ENCODE measurements at places on chromosomes 5 and 9.

GRCh38 chr5:79236362-79236969 lies 535 bp downstream of the JMY start:
- no peak for DNase-seq

DNA sequence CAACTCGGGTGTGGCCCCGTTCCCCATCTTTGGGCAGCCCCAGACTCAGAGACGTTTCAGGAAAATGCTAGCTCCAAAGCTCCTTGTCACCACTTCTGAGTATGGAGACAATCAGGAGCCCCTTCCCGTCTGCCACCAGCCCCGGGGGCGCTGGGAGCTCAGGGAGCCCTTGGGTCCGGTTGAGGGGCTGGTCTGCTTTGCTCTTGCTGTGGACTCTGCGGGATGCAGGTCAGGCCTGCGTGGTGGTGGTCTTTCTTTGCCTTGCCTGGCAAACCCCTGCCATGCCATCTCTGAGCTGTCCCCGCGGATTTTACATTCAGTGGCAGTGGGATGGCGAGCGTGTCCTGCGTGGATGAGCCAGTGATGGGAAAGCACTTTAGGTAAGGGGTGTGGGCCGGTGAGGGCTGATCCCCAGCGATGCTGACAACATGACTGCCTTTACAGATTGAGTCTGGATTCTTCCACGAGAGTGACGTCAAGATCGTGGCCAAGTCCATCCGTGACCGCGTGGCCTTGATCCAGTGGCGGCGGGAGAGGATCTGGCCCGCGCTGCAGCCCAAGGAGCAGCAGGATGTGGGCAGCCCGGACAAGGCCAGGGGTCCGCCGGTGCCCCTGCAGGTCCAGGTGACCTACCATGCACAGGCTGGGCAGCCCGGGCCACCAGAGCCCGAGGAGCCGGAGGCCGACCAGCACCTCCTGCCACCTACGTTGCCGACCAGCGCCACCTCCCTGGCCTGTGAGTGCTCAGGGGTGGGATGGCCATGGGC lies 63.3 kb downstream of the WNK2 start:
- DNase-seq, result no peak

DNA sequence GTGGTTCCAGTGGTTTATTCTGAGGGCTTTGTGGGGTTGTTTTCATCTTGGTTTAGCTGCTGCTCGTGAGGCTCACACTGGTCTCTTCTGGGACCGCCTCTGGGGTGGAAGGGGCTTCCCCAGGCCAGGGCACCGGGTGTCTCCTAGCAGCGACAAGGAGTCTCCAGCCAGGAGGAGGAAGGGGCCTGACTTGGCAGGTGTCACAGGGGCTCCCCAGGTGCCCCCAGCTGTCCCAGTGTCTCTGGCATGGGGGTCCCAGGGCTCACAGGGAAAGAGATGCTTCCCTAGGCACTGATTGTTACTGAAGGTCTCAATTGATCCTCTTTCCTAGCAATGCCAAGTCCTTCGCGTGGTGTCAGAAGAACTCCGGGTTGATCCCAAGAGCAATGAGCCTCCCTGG lies 241.1 kb upstream of the IRX4 start:
- no peak for DNase-seq

GRCh38 chr5:89315286-89316100 lies 432.5 kb upstream of the MEF2C start:
- no peak for DNase-seq

DNA sequence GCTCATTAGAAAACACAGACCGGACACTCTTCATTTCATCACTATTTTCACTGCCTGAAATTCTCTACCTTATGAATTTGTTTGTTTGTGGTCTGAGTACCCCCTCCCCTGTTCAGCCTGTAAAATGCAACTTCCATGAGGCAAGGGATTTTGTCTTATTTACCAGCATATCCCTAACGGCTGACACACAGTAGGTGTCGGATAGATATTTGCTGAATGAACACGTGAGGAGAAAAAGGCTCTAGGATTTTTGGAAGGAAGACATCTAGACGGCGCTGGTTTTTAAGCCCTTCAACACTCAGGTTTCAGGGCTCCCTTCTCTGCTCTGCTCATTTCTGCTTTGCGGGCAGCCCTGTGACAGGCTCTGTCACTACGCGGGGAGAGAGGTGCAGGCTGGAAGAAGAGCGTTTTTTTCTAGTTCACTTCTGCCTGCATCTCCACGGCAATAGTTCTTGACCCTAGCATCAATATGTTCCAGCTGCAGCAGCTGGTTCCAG lies 41.0 kb downstream of the KCNMB1 start:
- no peak for DNase-seq

GRCh38 chr5:81638471-81638870 lies 112.4 kb downstream of the SSBP2 start:
- DNase-seq, result no peak

GRCh38 chr9:95770653-95771131 lies 104.8 kb upstream of the ERCC6L2 start:
- DNase-seq, result no peak

DNA sequence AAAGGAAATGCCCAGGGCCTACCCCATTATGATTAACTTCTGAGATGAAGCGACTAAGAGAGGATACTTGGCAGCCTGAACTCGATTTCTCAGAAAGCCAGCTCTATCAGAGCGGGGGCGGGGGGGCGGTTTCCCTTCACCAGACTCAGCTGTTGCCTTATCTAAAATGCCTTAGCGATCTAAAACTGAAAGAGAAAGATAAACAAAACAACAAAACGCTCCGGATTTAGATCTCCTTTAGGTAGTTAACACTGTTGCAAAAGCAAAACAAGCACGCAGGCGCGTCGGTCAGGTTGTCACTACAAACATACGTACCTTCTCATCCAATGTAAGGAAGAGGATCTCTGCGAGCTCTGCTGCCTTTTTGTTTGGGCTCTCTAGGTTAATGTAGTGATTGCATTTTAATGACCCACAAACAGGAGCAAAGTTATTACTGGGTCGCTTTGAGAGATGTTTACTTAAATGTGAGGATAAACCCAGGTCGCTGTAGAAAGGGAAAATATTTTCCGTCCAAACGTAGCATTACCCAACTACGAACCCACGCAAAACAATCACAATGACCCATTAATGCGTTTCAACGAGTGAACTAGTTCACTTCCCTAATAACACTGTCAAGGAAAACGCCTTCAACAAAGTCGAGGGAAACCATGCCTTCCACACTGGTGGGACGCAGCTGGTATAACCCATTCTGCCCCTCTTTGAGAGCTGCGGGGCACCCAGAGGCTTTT lies 982 bp downstream of the EPB41L4A start:
- DNase-seq, result no peak

GRCh38 chr5:60228676-60229075 lies 335.1 kb upstream of the PDE4D start:
- no peak for DNase-seq

DNA sequence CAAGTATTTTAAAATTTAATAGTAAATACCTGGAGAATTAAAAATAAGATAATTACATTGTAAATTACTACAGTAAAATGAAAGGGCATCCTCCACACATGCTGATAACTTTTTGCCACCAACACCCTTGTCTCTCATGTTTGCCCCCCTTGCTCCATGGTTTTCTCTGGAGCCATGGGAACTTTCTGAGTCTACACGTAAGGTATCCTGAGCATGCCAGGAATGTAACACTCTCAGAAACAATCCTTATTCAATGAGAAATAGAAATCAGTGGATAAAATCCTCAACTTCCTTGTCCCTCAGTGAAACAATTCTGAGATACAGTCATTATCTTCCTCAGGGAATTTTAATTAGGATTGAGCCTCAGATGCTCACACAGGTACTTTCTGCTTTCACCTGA lies 108.9 kb downstream of the IZUMO3 start:
- DNase-seq, result no peak

- no peak for DNase-seq
These were observed 2.6 kb upstream of the CD14 start for GRCh38 chr5:140635291-140636257.

DNA sequence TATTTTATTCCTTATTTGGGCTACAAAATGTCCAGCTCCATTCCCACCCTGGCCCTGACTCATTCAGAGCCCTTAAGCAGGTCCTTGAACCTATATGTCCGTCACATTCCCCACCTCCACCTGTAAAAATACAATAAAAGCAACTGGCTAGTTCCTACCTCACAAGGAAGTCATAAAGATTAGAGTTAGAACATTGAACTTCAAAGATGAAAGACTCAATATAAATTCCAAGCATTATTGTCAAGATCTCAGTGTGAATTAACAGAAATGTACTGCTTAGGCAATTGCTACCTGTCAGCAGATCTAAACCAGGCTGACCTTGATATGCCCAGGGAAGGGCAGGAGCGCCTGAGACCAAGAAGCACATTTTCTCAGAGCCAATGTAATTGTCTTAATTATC lies 221.8 kb downstream of the ENC1 start:
- no peak for DNase-seq

GRCh38 chr5:158209219-158209908 lies 350.4 kb upstream of the CLINT1 start:
- no peak for DNase-seq

DNA sequence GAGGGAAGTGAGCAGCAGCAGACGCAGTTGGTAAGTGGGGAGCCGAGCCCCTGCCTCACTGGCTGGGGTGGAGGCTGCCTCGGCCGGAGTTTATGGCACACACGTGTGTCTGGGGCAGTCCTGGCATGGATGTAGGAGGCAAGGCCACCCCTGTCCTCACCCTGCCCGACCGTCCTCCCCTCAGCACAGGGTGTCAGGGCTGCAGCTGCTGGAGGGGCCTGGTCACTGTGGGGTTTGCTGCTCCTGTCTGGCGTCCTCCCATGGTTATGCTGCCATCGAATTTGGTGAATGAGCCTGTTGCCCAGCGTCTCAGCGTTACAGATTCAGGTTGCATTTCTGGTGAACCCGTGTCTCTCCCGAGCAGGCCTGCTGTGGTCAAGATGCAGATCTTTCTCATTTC lies 32.4 kb downstream of the CEP72 start:
- DNase-seq, result no peak

DNA sequence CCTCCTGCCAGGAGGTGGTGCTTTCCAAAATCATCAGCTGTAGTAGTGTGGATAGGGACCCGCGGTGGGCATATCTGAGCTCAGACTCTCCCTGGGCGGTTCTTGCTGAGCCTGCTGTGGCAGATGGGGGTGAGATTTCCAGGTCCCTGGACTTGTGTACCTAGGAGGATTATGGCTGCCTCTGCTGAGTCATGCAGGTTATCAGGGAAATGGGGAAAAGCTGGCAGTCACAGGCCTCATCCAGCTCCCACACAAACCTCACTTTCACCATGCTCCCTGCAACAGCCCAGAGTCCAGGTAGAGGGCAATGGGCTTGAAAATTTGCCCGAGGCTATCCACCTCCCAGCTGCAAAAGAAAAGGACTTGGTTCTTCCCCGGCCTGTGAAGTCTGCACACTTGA lies 23.4 kb upstream of the MAMDC2 start:
- DNase-seq, result no peak

DNA sequence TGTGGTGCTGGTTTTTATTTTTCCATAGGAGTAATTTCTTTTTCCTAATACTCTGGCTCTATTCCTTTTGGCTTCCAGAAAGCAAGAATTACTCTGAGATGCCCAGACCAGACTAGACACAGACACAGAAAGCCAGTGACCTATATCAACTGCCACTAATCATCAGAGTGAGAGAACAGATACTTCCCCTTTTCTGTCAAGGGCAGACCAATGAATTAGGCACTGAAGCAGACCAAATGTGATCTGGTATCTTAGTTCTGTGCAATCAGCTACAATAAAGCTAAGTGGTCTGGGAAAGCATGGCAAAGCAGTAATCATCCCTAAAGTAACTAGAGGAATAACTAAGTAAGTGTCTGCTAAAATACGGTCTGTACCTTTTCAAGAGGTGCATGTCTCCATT lies 239.1 kb downstream of the ELAVL2 start:
- DNase-seq, result peak; percentile 87

- DNase-seq, result peak; percentile 83
These were observed 338.0 kb downstream of the SEMA5A start for GRCh38 chr5:9207817-9208418.

- DNase-seq, result peak; percentile 69
These were observed 24.8 kb upstream of the HNRNPA0 start for GRCh38 chr5:137778772-137779564.

DNA sequence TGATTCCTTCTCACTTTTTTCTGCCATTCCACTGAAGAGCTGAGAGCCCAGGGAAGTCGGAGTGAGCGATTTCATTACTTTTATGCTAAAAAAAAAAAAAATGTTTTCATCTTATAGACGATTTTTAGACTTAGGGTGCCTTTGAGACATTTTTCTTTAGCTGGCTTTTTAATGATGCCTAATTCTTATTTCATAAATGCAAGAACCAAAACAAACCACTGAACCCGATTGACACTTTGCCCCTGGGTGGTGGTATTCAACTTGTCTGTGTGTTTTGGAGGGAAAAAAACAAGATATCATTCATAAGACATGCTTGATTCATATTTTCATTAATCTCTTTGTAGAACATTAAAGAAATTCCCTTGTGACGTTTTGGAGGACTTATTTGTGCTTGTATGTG lies 2.4 kb downstream of the TLE4 start:
- DNase-seq, result peak; percentile 59

- no peak for DNase-seq
These were observed 195.0 kb downstream of the SPATA31A6 start for GRCh38 chr9:42378418-42378815.

- no peak for DNase-seq
These were observed 163.4 kb downstream of the GHR start for GRCh38 chr5:42586625-42587024.

- no peak for DNase-seq
These were observed 551.8 kb upstream of the TYRP1 start for GRCh38 chr9:12141422-12141821.

DNA sequence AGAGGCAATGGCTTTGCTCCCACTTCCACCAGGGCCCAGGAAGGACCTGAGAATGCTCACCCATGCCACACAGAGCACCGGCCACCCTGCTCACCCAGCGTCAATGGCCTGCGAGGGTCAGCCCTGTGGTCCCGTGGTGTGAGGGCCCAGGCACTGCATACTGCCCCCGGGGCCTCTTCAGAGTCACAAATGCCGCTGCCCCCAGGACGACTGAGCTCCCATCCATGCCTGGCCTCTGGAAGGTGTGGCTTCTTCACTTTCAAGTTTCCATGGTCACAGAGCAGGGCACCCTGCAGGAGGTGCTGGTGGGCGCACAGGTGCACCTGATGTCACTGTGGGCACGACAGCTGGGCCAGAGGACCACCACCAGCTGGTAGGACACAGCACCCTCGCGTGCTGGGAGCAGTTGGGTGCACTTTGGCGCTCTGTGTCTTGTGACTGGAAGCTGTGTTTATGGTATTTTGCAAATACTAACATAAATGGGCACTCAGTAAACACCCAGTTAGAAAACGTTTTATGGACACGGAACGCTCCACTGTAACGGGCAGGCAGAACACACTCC lies 12.5 kb upstream of the ZDHHC11 start:
- no peak for DNase-seq

DNA sequence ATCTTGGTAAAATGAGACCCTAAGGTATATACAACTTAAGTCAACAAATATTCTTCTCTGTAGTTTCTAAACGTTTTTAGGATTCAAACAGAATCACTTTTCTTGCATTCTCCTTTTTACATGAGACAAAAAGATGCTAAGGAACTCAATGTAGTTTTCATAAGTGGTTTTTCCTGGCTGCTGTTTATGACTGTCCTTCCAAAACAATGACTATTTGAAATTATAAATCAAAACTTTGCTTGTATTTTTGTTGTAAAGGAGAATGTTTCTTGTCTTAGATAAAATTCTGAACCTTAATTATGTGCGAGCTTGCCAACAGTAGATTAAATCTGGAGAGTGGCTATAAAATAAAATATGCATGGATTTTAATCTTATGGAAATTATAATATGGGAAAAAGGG lies 53.8 kb downstream of the GRIN3A start:
- DNase-seq, result no peak

GRCh38 chr5:151150471-151151262 lies 6.9 kb downstream of the ANXA6 start:
- peak; percentile 84 for DNase-seq

GRCh38 chr5:77031891-77032290 lies 1.7 kb downstream of the AGGF1 start:
- no peak for DNase-seq
